ENCODE measurements at places on chromosomes 11 and 22.

GRCh38 chr22:29090039-29090438 lies 17.2 kb downstream of the KREMEN1 start:
- no peak for DNase-seq

DNA sequence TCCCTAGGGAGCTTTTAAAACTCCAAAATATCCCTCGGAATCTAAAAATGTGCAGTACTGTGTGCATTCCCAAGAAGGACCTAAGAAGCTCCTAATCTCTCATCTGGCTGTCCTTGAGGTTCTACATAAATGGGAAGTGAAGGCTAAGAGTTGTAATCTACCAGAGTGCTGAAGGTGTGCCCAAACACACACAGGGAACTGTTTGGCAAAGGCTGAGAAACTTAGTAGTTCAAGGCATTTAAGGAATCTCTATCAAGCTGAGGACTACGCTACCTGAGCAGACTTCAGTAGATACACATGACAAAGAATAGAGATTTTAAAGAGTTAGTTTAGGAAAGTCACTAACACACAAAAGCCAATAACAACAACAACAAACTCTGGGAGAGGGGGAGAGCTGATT lies 71.1 kb downstream of the TTC28 start:
- DNase-seq = no peak

DNA sequence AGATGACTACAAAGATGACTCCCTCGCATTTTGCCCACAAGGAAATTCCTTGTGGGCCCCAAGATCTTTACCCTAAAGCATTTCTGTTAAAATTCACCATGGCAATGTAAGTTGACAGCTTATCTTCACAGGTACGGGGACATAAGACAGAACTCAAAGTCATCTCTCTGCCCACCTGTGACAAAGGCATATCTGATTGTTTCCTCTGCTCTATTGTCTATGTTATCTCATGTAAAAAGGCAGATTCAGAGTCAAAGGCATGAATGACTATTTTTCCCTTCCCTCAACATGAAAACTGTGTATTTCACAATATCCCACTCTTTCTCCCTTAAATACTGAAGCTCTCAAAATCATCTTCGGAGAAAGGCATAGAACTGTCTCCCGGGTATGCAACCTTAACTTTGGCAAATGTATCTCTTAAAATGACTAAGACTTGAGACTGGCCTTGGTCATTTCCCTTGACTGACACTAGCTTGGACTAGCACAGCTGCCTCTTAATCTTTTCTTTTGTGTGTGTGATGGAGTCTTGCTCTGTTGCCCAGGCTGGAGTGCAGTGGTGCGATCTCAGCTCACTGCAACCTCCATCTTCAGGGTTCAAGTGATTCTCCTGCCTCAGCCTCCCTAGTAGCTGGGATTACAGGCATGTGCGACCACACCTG lies 103.2 kb downstream of the MICAL3 start:
- no peak for DNase-seq

DNA sequence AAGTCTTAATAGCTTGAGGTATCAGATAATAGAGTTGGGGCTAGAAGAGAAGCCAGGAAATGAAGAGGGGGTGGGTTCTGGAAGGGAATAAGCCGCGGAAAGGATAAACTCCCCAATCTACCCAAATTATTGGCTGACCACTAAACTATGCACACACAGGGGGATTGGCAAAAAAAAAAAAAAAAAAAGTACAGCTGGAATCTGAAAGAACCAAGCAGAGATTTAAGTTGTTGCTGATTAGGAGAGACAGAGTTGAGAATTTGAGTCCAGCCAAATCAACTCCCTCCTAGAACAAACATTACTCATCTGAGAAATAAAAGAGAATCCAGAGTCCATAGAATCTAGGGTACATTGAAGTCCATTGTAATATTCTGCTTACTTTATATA lies 134.9 kb downstream of the CCDC81 start:
- DNase-seq = no peak

GRCh38 chr11:87456499-87456898 lies 418.8 kb downstream of the TMEM135 start:
- no peak for DNase-seq

- DNase-seq = no peak
These were observed 37.7 kb downstream of the CHKA start for GRCh38 chr11:68083517-68083916.

DNA sequence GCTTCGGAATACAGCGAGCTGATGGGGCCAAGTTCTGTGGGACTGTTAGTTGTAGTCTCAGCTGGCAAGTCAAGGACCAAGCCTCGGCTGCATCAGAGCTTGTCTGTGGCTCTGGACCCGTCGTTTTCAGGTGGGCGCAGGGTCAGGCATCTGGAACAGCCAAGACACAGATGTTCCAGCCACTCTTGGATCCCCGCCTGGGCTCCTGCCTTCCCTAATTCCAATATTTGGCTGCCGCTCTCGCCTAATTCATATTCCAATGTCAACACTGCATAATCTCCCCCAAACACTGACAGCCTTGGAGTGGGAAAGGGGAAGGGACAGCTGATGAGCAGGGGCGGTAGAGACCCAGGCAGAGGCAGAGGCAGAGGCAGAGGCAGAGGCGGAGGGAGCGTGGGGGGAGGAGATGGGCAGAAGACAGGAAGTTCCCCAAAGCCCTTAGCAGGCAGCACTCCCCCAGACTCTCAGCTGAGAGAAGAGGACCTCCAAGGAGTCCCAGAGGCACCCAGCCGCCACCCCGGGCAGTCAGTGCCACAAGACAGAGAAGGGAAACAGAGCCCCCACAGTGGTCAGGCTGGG lies 49.6 kb upstream of the SLC35C1 start:
- no peak for DNase-seq

DNA sequence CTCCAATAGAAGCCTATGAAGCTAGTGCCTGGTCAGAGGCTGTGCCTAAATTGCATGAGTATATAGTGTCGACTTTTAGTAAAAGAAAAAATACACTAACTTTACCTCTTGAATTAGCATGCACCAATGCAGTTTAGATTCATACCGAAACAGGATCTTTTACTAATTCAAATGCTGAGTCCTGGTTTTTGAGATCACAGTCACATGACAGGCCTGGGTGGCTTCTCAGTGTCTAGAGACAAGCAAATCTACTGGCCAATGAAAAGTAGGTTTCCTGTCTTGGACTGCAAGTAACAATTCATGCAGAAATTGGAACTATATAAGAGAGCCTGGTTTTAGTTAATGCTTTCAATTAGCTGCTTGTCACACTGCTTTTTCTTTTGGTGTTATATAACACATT lies 7.2 kb downstream of the ARHGEF12 start:
- DNase-seq = no peak

- no peak for DNase-seq
These were observed 33.0 kb upstream of the TH start for GRCh38 chr11:2204361-2205213.

DNA sequence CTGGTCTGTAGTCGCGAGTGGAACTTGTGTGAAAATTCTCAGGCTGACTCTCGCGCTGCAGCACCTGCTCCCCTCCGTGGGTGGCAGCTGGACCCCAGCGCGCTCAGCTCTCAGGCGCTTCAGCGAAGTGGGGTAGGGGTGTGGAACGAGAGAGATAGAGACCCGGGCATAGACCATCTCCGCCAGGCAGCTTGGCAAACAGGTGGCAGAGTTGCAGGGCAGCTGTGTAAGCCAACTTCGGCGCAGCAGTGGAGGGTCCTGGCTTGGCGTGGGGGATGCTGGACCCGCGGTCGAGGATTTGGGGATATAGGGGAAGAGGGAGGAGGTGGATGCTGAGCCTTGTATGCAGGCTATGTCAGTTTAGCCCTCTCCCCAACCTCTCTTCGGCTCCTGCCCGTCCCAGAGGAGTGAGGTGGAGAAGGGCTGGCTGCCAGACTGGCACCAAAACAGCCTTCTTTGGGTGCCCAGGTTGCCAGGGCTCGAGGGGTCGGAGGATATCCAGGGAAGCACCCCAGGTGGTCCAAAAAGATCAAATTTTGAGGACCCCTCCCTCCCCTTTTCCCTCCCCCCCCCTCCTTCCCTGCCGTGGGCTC lies 746 bp upstream of the CALCB start:
- DNase-seq = no peak
